AG08395 (cell line): ENCODE measurements at places on chromosomes 5 and 9.

GRCh38 chr9:136426787-136427186 lies 12.9 kb downstream of the INPP5E start:
- DNase-seq: no peak

DNA sequence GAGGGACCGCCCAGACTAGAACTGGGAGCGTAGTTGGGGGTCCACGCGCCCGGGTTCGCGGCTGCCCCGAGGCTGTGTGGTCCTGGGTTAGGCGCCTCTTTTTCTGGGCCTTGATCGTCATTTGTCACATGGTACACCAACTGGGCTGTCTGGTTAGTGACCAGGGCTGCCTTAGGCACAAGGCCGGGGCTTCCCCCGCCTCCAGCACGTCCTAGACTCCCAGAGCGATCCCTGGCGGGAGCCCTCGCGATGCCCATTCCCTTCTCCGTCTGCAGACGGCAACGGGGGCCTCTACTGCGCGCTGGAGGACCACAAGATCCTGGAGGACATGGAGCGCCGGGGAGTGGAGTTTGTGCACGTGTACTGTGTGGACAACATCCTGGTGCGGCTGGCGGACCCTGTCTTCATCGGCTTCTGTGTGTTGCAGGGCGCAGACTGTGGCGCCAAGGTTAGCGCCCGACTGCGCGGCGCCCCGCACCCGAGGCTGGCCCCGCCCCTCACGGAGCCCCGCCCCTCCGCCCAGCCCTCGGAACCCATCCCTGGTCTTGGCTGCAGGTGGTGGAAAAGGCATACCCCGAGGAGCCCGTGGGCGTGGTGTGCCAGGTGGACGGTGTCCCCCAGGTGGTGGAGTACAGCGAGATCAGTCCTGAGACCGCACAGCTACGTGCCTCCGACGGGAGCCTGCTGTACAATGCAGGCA lies 1.5 kb downstream of the UAP1L1 start:
- no peak for DNase-seq

GRCh38 chr5:52134013-52134650 lies 653.6 kb upstream of the ITGA1 start:
- DNase-seq: no peak

DNA sequence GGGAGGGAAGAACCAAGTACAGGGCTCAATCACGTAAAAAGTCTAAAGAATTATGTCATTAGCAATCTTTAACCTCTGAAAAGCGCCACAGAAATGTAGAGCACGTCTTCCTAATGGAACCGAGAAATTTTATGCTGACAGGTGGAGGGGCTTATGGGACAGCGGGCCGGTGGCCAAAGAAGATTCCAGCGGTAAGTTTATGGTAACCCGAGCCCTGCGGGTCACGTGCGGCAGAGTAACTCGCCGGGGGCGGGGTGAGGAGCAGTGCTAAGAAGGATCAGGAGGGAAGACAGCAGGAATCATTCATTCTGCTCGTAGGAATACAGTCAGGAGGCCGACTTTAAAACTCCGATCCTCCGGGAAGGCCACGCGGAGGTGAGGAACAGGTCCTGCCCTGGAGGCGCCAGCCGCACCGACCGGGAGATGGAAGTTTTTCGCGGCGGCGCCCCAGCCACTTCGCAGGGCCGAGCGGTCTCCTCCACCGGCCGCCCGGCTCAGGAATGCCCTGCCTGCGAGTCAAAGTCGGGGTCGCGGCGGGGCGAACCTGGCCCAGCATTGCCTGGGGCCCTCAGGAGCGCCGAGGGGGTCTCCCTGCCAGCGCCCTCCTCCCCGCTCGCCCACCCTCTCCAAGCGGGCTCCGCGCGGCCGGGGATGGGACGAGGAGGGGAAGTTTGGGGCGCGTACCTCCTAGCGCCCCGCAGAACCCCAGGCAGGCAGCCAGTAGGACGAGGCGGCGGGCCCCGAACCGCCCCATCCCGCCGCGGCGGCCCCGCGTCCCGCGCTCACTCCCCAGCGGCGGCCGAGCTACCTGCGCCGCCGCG lies 101.8 kb downstream of the ESM1 start:
- peak; percentile 44 for DNase-seq

- no peak for DNase-seq
Observed at GRCh38 chr5:119852140-119852539, 222.8 kb downstream of the FAM170A start.

GRCh38 chr9:127589955-127590370 lies 22.1 kb upstream of the STXBP1 start:
- DNase-seq: peak; percentile 80

DNA sequence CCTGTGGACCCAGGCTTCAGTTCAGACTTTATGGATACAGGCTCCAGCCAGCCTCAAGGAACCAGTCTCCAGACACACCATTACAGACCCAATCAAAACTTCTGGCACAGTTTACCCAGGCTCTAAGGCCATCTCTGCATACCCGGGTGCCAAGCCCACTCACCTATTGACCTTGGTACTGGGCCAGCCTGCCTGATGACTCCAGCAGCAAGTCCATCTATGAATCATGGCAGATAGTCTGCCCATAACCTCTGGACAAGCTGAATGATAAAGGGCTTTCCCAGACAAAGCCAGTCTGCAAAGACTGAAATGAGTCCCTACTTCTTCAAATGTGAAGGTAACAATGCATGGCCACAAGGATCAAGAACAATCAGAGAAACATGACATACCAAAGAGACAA lies 1327.1 kb upstream of the C9orf72 start:
- no peak for DNase-seq

DNA sequence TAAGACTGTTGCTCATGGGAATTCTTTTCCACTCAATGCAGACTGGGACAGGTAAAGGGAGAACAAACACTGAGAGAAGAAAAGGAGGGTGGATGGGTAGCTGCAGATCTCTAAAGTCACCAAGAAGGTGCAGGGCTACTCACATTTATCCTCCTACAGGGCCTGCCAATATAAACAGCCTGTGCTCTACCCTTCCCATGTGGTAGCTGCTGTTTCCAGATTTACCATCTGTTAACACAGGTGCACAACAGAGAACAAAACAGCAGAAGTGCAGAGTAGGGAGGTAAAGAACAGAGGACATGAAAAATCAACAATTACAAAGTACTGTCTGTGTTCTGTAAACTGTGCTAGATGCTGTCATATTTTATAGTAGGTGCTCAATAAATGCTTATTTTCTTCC lies 26.0 kb downstream of the JAKMIP2 start:
- no peak for DNase-seq

- DNase-seq: no peak
Observed at GRCh38 chr5:129601576-129601975, 141.5 kb downstream of the ADAMTS19 start.

- no peak for DNase-seq
Observed at GRCh38 chr9:125574126-125574877, 132.7 kb downstream of the MAPKAP1 start.

GRCh38 chr5:106530150-106530549 lies 1140.6 kb downstream of the EFNA5 start:
- DNase-seq: no peak

DNA sequence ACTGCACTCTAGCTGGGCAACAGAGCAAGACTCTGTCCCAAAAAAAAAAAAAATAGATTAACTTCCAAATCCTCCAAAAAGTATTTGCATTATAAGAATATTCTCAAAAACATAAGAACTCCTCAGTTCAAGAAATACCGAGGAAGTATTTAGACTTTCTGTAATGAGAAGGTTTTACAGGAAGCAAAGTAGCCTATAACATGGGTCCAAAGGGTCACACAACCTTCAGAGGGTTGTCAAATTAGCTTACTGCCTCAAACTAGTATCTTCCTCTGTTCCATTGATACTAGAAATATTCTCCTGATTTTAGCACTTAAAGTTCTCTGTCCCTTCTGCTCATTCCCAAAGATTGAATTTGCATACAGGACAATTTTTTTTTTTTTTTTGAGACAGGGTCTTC lies 121.9 kb downstream of the INVS start:
- DNase-seq: no peak

- no peak for DNase-seq
Observed at GRCh38 chr5:77846422-77847128, 70.4 kb upstream of the TBCA start.

DNA sequence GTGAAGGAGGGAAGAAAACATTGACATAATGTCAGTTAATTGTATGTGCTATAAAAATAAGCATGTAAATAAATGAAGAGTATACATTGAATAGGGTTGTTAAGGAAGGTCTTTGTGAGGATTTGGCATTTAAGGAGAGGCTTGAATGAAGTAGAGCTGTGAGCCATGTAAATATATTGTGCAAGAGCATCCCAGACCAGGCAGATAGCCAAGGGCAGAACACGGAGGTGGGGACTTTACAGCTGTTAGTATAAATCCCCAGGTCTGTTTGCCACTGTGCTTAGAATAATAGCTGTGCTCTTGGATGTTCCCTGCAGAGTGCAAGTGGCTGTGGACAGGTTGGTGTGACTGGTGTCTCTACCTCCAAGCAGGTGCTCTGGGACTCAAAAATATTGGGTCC lies 211.7 kb downstream of the LRRC70 start:
- no peak for DNase-seq

DNA sequence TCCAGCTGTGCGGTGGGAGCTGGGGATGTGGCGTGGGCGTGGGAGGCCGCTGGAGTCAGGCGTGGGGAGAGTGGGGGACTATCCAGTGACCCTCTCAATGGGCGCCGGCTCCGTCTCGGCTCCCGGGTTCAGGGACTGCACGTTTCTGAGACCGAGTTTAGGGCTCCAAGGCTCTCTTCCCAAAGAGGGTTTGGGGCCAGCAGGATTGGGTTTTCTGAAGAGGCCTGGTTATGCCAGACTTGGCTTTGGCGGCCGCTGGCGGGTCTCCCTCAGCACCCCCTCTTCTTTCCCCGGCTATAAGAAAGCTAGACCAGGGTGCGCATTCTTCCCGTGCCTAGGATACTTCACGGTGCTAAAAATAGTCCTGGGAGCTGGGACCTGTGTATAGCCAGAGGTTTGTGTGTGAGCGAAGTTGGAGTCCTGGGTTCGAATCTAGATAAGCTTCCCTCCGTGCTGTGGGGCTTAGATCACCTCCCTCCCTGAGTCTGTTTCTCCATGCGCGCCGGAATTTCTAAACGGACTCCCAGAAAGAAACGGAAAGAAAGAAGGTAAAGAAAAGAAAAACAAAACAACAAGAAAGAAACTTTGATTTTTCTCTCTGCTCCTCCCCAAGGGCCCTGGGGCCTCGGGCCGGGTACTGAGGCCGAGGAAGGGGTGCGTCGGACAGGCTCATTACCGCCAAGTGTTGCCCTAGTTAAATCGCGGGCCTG lies 5.0 kb downstream of the HAND1 start:
- DNase-seq: no peak

DNA sequence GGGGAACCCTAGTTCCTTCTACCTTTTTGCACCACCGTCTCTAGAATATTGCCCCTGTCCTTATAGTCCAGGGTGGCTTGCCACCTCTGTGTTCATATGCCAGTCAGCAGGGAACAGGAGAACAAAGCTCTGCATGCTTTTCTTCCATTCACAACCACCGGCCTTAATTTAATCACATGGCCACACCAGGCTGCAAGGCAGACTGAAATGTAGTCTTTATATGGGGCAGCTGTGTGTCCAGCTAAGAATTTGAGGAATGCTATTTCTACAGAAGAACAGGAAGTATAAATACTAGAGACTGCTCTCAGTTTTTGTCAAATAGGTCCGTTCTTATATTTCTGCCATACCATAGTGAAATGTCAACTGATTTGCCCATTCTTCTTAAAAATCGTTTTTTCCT lies 5.8 kb downstream of the C5orf22 start:
- no peak for DNase-seq

DNA sequence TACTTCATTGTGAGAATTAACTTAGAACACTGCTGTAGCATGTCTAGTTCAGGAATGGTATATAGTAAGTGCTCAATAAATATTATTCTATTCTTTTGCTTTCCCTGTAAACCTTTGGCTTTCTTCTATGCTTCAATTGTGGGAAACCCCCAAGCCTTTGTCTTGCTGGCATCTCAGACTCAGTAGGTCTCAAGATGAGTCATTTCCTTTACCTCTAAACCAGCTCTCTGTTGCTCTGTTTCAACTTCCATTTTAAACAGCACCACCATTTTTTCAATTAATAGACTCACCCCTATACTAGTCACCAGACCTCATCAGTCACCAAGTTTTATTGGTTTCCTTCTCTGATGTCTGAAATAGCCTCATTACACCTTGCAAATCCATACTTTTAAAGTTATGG lies 43.5 kb downstream of the DMAC1 start:
- DNase-seq: no peak

- no peak for DNase-seq
Observed at GRCh38 chr5:14237317-14238086, 94.4 kb downstream of the TRIO start.

- DNase-seq: no peak
Observed at GRCh38 chr9:68708513-68708912, 3.5 kb downstream of the PIP5K1B start.

DNA sequence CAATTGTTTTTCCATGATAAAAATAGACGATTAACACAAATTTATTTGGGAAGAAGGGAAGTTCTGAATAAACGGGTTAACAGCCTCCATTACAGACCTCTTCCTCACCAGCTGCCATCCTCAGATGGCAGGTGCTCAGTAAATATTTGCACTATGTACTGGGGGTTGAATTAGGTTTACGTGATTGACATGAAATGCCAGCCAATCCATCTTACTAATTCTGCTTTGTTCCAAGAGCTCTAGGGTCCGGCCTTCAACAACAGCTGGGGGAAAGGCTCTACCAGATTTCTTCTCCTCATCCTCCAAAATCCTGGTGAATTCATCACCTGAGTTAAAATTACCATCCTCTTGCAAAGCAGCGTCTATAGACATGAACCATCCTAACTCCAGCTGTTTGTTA lies 104.6 kb downstream of the MTX3 start:
- no peak for DNase-seq

DNA sequence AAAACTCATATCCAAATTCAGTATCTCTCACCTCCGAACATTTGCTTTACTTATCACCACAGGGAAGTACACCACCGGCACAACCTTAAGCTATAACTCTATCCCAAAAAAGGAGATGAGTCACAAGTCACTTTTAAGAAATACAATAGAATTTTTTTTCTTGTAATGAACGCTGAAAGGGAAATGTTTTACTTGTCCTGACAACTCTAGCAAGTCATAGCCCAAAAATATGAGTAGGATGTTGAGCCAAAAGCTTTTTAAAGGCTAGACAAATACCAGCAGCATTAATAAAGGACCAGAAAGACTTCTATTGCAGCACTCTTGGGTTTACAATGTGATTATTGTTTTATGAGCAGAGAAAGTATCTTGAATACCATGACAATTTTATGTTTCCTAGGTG lies 147.3 kb upstream of the FST start:
- peak; percentile 55 for DNase-seq

DNA sequence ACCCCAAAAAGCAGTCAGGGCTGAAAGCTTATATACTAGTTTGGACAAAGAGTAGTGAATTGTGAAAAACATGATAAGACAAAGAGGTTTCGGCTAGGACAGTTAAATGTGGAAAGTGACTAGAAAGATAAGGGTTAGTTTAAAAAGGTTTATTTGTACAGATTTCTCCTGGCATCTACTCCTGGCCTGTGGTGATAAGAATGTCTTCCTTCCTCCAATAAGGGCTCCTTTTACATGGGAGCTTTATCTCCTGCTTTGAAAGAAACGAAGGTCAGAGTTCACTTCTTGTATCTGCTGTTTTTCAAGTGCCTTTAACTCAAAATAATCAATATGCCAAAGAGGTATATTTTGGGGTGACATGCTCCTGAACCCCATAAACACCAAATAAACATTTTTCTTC lies 776.1 kb upstream of the COX7C start:
- no peak for DNase-seq

GRCh38 chr5:109335114-109335513 lies 74.7 kb downstream of the PJA2 start:
- no peak for DNase-seq

- DNase-seq: peak; percentile 72
Observed at GRCh38 chr9:92760070-92760469, 4.6 kb downstream of the BICD2 start.

- DNase-seq: no peak
Observed at GRCh38 chr5:64077589-64077988, 88.1 kb upstream of the RNF180 start.

GRCh38 chr5:2883771-2884170 lies 132.3 kb upstream of the IRX2 start:
- no peak for DNase-seq
